Cardiac septum (tissue), 1 donor: ENCODE measurements at places on chromosomes 1 and 21.

GRCh38 chr1:175217721-175218531, 25.4 kb upstream of the KIAA0040 start:
- no peak for DNase-seq

DNA sequence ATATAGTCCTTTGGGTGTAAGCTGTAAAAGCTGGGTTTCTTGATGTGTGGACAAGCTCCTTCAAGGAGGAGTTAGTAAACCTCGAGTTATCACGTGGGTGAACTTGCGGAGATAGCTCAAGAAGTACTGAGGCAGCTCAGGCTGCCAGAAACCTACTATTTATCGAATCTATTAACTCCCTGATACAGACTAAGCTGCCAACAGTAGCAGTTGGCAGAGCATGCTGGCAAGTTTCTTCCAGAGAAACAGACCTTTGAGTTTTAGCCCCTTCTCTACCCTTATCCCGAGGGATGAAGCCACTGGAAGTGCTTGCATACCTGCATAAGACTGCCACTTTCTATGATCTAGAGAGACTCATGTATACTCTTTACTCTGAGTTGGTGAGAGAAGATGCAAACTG, 624.5 kb upstream of the USP24 start:
- DNase-seq: no peak

GRCh38 chr1:68777851-68778250, 281.0 kb upstream of the DEPDC1 start:
- DNase-seq: no peak

DNA sequence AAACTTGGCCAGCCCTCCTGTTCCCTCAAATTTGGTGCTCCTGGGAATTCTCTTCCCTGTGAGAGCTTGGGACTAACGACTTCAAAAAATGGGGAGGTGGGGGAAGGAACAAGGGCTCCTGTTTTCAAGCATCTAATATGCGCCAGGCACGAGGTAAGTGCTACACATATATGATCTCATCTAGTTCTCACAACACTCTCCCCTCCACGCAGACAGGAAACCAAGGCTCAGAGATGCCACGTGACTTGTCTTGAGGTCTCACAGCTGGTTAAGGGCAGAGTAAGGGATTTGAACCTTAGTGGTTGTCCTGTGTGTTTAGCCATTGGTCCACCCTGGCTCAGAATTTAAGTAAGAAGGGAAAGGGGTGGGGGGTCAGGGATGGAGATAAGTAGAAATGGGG, 125.9 kb downstream of the DMRTB1 start:
- peak; percentile 29 for DNase-seq

DNA sequence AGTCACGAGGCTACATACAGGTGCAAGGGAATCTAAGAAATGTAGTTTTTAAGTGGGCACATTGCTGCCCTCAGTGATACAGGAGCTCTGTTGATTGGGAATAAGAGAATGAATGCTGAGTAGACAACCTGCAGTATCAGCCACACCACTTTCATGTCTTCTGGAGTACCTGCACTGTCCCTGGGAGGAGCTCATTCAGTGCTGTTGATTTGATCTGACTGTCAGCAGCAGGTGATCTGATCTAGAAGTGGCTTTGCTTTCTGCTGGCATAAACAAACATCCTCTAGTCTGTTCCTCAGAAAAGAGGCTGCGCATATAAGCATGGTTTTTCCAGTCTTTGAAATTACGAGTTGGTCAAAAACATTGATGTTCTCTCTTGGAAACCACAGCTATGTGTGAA, 35.5 kb upstream of the LRRC52 start:
- DNase-seq: no peak

DNA sequence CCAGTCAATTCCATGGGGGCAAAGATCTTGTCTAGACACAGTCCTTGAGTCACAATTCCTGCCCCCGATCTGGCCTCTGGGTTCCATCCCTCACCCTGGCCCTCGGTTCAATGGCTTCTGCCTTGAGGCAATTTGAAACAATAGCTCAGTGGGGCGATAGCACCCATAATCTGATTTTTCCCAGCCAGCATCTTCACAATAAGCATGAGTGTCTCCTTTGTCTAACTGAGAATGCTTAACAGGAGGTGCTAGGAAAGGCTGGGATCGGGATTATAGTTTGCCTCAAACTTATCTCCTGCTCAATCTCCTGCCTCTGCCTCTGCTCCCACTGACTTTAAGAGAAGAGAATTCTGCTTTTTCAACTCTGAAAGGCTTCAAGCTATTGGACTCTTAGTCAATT, 293.9 kb upstream of the PROX1 start:
- no peak for DNase-seq

DNA sequence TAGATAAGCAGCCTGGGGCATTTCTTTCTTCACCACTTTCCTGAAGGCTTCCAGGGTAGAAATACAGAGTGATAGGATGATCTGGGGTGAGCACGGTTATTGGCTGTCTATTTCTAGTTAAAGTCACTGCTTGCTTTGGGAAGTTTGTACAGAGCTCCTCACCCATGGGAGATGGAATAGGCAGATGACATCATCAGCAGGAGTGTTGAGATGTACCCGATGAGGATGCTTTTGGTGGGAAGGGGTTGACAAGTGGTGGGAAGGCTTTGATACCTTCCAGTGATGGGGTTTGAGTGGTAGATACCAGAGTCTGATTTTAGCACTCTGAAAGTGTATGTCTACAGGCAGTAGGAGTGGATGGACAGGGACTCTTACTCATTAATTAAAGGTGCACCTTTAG, 112.6 kb downstream of the BRINP2 start:
- DNase-seq: no peak

DNA sequence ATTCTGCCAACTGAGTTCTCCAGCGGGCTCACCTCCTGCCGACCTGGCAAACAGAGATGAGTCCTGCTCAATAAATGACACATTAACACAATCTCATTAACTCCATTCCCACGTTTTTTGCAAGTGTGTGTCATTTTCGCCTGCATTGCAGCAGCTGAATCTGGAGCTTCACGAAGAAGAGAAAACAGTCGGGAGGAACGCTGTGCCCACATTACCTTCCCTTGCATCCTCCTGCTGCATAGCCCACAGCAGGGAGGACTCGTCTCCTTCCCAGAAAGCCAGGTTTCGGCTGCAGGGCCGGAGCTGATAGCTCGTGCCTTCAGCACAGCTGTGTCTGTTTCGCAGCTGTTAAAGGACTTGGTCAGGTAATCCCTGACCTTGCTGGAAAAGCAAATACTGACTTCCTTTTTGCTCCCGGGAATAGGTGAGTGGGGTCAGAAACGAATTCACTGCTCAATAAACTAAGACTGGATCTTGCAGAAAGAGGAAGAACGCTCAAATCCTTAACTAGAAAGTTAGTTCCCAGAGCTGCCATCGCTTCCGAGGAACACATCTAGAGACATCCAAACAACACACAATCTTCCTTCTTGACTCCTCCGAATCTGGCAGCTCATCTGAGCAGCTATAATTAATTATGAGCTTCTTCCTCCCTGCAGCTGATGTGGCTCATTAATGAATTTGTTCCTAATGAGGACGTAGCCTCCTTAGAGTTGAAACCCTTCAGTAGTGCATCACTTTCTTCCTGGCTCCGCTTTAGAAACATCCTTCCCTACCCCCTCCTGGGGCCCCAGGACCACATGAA, 33.0 kb downstream of the KANK4 start:
- no peak for DNase-seq

GRCh38 chr1:221994939-221995338, 253.1 kb upstream of the DUSP10 start:
- DNase-seq: no peak
